Astrocyte of the hippocampus (primary cell): ENCODE measurements at places on chromosomes 4 and X.

GRCh38 chr4:10020871-10021652 is at the start of gene SLC2A9:
Gene SLC2A9, minus strand, starts transcription at chr4:10021497. Its CDS starts 68 bp downstream, at chr4:10021429.
- no peak for DNase-seq

- DNase-seq, result no peak
These were observed 20.4 kb upstream of the SCD5 start for GRCh38 chr4:82818664-82819662.

DNA sequence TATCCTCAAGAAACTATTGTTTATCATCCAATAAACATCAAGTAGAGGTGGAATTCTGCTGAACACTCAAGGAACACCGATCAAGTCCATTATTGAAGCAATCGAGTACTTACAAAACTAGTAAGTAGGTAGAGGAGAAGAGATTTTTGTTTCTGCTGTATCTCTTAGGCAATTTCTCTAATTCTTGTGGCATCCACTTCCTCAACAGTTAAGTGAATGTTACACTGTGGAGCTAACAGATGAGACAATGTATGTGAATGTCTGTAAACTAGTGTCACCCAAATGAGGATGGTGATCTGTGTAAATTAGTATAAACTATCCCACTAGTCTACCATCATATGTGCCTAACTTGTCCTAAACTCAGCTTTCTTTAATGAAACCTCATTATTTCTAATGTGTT is 261.6 kb downstream of the ARHGAP24 start:
- no peak for DNase-seq

DNA sequence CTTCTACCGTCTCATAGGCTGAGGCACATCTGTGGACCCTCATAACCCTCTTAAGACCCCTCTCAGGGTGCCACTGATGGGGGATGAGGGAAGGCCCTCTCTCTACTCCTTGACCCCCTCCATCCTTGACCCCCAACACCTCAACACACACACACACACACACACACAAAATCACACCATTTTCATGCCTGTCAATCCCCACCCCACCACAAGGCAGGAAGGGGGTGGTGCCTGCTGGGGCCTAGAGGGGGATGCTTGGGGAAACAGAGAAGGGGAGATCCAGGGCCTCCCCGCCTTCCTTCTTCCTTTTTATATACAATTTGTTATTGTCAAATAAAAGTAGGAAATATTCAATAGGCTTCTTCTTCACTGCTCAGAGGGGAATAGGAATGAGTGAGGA is 1.2 kb upstream of the EBP start:
- no peak for DNase-seq

GRCh38 chrX:74520896-74521295 is 93.5 kb downstream of the RLIM start:
- DNase-seq, result no peak

GRCh38 chrX:18674417-18674787 is 2.5 kb upstream of the RS1 start:
- DNase-seq, result peak; percentile 18

DNA sequence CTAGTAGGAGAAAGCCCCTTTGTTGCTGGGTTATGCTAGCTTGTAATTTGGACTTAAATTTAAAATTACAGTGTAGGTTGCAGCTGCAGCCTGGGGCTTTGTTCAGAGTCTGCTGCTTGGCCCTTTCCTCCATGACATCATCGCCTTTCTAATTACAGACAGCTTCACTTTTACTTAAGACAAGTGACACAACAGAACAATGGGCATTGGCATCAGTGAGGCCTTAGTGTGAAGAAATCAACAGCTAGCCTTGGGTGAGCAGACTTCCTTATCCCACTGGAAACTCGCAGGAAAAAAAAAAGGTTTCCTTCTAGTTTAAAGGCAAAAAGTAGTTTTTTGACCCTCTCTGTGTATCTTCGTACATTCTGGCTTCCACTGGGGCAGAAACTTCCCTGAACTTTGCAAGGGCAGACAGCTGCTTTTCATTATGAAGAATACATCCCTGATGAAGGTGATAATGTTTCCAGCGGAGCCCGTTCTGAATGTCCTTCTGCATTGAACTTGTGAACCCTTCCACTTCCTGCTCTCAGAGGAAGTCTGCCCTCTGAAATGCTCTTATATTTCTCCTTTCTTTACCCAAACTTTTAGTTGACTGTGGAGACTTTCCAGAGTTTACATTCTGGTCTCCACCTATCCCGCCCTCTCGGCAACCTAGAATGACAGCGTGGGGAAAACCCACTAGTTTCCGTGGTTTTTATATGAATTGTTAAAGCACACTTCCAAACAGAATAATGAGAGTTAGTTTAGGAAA is 123.2 kb upstream of the FAM9C start:
- peak; percentile 57 for DNase-seq

DNA sequence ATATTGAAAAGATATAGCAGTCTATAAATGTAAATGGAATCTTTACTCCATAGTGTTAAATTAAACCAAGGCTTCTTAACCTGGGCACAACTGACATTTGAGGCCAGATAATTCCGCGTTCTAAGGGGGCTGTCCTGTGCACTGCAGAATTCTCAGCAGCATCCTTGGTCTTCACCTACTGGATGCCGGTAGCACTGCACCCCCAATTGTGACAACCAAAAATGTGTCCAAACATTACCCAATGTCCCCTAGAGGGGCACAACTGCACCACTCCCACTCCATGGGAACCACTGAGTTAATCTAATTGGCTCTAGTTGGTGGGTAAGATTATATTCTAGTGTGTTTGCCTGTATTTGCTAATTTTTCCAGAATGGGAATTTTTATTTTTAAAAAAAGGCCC is 16.6 kb downstream of the AP1S2 start:
- no peak for DNase-seq

DNA sequence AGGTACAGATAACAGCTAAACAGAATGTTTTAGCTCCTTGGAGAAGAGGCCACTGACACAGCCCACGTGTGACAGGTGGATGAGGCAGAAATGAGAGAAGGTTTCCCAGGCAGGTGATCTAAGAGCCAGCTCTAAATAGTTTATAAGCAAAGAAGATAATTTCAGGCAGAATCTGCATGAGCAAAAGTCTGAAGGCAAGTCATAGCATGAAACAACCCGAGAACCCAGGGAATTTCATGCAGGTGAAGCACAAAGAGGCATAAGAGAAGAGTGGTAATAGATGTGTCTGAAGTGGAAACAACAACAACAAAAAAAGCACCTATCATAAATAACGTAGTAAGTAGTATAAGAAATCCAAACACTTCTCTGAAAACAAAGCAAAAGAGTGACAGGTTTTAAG is 275.8 kb upstream of the CPEB2 start:
- no peak for DNase-seq

DNA sequence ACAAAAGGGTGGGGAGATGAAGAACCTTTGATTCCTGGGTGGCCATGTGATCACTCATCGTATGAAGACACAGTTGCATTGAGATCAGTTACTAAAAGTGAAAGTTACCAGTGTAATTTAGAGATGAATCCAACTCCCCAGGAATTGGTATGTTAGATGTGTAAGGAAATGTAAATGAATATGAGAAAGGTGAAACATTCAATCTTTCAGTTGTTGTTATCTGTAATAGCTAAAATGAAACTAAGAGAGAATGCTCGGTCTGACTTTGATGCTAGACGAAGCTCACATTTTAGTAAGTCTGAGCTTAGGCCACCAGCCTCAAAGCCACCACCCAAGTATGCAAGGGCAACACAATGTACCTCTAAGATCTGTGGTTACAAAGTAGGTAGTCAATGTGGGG is 194.3 kb upstream of the POF1B start:
- no peak for DNase-seq

DNA sequence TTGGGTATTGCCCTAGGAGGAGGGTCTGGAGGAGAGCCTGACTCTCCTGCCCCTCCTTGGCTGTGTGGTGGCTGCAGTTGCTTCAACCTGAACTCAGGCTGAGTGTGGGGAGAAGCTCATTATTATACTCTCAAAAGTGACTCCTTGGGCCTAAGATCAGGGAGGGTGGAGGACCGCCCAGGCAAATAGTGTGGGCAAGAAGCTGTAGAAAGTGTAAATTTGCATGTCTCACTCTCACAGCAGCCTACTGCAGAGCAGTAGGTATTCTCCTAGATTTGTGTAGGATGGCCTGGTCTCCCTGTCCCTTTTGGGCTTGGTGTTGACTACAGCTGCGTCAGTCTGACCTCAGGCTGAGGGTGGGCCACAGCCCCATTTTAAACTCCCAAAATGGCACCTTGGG is 156.1 kb downstream of the ZNF330 start:
- DNase-seq, result no peak

DNA sequence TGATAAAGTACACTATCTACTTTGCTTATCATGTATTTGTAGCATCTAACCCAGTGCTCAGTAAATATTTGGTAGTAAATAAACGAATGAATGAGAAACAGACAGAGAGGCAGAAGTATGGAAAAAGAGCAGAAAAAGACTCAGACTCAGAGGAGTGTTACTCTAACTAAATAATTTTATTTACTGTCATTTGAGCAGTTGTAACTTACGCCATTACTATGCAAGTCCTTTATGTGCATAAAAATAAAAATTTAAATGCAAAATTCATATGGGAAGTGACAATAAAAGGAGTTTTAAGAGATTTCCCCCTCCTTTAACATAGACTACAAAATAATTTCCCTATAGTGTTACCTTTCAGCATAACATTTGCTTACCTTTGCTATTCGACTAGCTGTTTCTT is 49.5 kb downstream of the ZAR1 start:
- no peak for DNase-seq

GRCh38 chrX:43677993-43678392 is 21.9 kb downstream of the MAOA start:
- DNase-seq, result no peak

GRCh38 chrX:67555578-67556203 is 11.9 kb downstream of the AR start:
- peak; percentile 37 for DNase-seq

DNA sequence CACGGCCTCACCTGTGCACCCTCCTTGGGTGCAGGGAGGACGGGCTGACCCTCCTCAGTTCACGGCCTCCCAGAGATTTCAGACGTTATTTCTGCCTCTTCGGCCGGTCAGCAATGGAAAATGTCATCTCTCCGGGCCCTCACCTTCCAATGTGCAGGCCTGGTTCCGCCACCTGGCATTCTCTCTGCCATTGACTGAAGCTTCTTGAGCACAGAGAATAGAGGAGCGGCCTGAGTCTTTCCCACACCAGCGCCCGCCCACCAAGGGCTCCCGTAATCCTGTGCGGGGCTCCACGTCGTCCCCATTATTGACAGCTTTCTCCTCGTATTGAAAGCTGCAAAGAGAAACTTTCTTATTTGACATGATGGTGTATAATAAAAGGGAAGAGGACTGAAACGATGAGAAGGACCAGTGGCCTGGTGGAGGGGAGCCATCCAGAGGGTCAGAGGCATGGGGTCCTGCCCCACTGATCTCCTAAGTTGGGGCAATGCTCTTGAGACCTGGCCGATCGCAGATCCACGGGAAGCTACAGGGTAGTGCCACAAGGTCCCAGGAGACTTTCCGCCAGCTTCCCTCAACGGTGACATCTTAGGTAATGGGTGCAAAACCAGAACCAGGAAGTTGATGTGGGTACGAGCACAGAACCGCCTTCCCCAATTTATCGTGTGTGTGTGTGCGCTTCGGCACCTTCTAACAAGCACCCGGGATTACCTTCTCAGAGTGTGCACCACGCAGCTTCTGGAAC is 20.6 kb downstream of the HTRA3 start:
- no peak for DNase-seq

GRCh38 chr4:118285931-118286330 is 66.9 kb downstream of the PRSS12 start:
- DNase-seq, result no peak

DNA sequence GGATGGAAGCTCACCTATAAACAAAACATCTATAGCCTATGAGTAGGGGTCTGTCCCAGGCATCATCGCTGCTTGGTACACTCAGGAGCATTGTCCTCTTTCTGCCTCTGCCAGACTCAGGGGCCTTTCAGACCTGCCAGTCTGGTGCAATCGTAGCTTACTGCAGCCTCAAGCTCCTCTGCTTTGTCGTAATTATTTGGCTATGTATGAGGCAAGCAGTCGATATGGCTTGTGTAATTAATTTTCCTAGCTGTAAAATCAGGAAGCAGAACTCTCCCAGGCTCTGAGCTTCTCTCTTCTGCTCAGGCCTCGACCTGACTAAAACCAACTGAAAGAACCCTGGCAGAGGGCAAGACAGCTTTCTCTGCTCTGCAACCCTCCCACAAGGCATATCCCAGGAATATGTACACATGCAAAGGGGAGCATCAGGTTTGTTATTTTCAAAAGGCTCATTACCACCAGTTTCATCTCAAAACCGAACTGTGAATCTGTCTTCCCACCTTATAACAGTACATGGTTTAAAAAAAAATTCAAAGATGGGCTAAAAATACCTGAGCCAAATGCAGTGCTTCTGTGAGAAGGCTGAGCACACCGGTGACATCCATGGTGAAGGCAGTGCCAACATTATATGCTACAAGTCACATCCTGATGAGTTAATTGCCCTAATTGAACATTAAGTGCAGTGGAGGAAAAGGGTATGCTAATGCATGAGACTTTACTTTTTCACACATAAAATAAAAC is 309.2 kb upstream of the EMCN start:
- DNase-seq, result no peak

GRCh38 chr4:78534286-78534955 is 17.1 kb upstream of the ANXA3 start:
- DNase-seq, result peak; percentile 86
